Stimulated activated CD4-positive, alpha-beta T cell treated with anti-CD3 and anti-CD28 coated beads, TNF-alpha, amount 100 ng/mL, for 24 hours (primary cell): ENCODE measurements at places on chromosomes 13 and 19.

- DNase-seq: no peak
These were observed 160.5 kb downstream of the TEX29 start for GRCh38 chr13:111480976-111481375.

- DNase-seq: no peak
These were observed 75.9 kb downstream of the MBD3L1 start for GRCh38 chr19:8908066-8908465.

DNA sequence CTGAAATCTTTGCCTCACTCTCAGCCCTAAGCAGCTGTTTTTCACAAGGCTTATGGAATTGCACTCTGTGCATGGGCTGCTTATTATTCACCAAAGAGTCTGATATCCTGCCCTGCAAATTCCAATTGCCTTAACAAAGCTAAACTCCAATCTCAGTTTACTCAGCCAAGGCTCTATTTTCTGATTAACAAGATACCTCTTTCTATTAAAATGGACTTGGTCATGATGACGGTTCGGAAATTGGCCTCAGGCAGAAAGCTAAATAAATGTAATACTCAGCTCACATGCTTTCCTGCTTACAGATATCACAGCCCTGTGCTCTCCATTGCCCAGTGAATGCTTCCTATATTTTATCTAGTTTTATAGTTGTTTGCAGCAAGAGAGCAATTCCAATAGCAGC, 1270.8 kb downstream of the PCDH9 start:
- no peak for DNase-seq

DNA sequence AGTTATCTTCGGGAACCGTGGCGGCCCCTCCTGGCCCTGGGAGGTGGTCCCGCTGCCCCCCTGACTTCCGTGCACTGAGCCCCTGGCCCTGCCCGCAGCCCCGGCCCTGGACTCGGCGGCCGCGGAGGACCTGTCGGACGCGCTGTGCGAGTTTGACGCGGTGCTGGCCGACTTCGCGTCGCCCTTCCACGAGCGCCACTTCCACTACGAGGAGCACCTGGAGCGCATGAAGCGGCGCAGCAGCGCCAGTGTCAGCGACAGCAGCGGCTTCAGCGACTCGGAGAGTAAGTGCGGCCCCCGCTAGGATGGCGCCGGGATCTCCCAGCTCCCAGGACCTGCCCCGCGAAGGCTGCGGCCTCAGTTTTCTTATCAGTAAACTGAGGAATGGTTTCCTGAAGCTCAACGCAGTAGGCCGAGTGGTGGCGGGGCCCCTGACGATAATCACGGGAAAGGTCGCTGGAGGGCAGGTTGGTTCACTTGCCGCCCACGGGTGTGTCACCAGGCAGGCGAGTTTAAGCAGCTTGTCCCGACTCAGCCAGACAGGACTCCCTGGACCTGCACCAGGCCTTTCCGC, 924 bp downstream of the RGCC start:
- no peak for DNase-seq

GRCh38 chr19:18723871-18724377, 40.4 kb downstream of the CRTC1 start:
- no peak for DNase-seq

DNA sequence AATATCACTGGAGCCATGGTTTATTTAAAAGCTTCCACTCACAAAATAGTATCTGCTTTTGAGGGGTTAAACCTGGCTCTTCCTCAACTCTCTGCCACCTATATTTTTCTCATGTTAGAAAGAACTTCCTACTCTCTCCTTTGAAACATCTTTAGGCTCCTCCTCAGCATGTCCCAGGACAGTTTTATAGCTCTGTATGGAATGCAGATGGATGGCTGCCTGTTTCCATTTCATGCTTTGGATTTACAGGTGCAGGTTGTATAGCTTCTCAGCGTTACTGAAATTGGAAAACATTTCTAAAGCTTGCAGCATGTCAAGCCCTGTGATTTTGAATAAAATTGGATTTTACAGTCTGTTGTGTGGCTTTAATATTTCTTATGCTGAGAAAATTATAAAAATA, 314.0 kb downstream of the NDFIP2 start:
- DNase-seq: no peak

DNA sequence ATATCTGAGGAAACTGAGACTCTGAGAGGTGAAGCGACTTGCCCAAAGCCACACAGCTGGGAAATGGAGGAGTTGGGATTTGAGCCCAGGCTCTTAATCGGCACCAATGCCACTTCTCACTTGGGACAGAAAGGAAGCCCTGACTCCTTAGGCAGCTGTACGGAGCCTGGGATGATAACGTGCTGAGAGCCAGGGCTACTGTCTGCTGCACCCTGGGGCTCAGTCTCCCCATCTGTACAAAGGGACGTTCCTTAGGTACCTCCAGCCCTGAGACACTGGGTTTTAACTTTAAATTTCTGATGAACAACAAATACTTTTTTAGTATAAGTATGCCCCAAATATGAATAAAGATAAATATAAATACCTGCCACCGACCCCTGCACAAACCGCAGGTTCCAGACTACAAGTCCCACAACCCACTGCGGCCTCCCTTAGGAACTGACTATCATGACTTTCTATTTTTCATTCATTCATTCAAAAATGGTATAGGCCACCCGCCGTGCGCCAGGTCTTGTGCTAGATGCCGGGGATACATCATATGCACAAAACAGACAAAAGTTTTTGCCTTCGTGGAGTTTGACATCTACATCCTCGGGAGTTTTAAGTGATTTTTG, 776 bp upstream of the NCLN start:
- DNase-seq: peak; percentile 61
